ENCODE measurements at places on chromosomes 4 and X.

GRCh38 chrX:2614911-2615310, 76.2 kb upstream of the CD99 start:
- peak; percentile 93 for DNase-seq

- DNase-seq: no peak
These were observed 12.4 kb downstream of the CTSO start for GRCh38 chr4:155941085-155941790.

DNA sequence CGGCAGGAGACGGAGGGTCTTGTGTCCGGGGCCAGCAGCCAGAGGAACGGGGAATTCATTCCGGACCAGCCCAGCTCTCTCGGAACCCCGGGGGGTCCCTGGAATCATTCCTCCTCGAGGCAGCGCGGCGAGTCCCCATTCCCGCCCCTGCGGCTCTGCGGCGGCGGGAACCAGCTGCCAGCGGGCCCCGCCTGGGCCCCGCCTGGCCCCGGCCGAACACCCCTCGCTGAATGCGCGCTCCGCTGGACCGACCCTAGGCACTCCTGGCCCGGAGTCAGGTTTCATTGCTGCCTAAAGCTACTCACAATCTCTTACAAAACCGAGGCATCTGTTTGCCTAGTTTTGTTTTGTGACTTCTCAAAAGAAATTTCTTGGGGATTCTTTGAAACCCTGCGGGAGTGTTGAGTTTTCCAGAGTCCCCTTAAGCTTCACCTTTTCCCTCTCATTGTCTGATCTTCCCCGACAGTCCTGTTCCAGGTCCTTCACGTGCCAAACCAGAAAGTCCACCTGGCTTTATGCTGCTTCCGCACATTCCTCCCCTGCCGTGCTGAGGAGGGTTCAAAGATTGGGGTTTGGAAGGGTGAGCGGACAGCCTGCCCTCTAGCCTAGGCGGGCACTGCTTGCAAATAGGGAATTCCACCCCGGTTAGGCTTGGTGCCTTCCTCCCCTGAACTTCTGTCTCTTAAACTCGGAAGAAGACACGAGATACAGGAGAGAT, 789 bp downstream of the ARHGAP10 start:
- peak; percentile 64 for DNase-seq

DNA sequence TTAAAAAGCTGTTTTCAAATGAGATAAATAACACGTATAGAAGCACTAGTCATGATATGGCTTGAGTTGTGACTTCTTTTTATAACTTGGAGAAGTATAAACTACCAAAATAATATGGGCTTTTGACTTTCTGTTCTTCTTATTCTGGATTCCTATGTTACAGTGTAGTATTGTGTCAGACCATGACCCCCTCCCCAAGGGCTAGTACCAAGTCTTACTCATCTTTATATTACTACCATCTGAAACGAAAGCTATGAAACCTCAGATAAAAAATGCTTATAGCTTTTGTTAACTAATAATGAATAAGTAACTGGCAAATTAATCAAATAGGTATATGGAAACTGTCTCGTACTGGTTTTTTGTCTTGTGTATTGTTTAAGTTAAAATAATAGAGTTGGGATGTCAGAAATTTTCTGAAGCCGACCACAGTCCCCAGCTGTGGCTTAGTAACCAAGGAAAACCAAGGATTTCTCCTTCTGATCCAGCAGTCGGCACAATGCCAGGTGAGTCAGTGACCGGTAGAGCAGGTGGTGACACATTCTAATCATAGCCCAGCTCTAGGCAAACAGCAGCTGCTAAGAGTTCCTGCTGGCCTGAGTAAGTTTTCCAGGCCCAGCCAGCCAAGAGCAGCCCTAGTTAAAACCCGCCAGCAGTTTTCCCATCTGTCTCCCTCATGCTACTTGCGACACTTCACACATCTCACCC, 163.3 kb upstream of the PRDX4 start:
- DNase-seq: peak; percentile 61

GRCh38 chr4:6137747-6138135, 62.6 kb downstream of the JAKMIP1 start:
- DNase-seq: no peak

DNA sequence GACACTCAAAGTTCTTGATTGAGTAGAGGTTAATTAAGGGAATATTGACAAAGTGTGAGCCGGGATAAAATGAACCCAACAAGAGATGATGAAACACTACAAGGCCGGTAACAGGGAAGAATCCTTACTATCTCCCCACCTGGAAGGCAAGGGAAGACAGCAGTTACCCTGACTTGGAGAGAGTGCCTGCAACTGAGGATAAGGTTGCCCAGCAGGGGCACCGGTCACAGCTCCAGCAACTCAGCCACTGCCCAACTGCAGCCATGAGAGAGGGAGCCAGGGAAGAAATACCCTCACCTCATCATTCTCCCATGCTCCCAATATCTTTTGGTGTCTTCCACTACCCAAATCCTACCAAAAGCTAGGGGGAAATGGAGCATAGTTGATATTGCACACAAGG, 212.7 kb downstream of the KCTD8 start:
- no peak for DNase-seq

- DNase-seq: no peak
These were observed 151.7 kb upstream of the MAOA start for GRCh38 chrX:43504394-43504793.

DNA sequence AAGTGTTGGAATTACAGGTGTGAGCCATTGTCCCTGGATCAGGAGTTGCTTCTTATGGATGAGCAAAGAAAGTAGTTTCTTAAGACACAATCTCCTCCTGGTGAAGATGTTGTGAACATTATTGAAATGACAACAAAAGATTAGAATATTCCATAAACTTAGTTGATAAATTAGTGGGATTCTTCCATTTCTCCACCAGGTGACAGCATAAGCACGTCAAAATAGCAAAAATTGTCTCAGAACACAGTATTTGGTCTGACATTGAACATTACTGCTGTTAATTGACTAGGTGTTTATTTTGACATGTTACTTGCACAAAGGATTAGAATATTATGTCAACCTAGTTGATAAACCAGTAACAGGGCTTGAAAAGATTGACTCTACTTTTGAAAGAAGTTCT, 21.6 kb downstream of the CLDN34 start:
- peak; percentile 19 for DNase-seq

- DNase-seq: peak; percentile 18
These were observed 181.0 kb upstream of the KCNIP4 start for GRCh38 chr4:22129454-22130029.

DNA sequence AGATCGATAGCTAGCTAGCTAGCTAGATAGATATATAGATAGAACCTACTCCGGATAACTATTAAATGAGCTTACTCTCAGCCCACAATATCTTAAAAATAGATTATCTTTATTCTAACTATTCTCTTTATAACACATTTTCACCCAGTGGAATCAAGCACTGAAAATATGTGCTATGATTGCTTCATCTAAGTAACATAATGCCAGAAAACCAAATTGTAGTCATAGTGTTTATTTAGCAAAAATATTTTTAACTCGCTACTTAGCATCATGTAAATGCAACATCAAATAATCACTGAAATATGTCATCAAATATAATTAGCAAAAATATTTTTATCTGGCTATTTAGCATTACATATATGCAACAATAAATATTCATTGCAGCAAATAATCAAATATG, 1.5 kb downstream of the TMEM156 start:
- peak; percentile 58 for DNase-seq
